ENCODE measurements at places on chromosomes 7 and 10. TPM values are rescaled to one million over a fixed set of nuclear protein-coding genes. Genes with fewer than 3 reads are reported as not detected.

The CH25H gene
- total RNA-seq = not detected

The MACROH2A2 gene
- 28.0 TPM for total RNA-seq

The GNB2 gene
- 96.4 TPM for total RNA-seq

The C10orf62 gene
- total RNA-seq = 0.12 TPM

The ICA1 gene
- total RNA-seq = 17.1 TPM
